Frontal cortex (tissue), 4 donors: ENCODE measurements at places on chromosomes 6 and 20.

DNA sequence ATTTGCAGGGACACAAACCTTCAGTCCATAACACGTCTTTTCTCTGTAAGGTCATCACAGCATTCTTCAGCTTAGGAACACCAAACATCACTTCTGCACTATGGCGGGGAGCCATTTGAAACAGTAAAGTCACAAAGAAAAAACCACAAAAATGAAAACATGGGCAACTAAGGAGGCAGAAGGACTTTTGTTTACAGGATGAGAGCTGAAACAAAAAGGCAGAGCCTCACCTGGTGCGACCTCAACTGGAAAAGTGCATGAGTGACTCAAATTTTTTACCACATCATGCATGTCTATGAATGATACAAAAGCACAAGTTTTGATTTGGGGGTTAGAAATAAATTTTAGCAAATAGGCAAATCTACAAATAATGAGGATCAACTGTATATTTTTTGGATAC lies 68.2 kb upstream of the TNFAIP3 start:
- no peak for DNase-seq

GRCh38 chr20:53513489-53514298 lies 79.9 kb downstream of the ZNF217 start:
- DNase-seq: no peak

DNA sequence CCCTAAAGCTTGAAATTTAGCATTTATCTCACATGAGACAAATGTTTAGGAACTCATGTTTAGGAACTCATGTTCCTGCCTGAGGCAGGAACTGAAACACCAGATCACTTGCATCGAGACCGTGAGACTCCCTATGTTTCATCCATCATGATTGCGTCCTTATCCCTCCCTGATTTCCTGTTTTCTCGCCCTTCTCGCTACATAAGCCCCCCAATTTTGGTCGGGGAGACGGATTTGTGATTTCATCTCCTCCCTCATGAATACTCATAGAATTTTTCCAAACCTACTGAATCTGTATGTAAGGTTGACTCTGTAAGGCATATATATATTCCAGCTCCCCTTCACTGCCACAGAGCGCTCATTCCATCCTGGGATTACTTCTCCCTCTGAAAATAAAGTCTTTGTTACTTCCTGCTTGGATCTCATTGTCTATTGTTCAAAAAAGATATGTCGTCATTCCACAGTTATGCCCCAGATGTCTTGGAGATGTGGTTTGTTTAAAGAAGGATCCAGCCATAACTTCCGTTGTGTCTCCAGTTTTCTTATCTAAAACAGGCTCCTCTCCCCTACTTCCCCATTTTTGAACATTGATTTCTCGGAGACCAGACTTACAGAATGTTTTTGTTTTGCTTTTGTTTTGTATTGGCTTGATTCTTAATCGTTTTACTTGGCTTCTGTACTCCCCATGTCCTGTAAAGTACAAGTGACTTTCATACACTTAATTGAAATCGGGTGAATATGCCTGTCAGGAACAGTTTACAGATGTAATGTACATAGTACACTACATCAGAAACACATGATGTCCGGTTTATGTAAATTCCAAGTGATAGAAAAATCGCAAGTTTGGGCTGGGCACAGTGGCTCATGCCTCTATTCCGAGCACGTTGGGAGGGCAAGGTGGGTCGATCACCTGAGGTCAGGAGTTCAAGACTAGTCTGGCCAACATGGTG lies 118.7 kb downstream of the HFE start:
- no peak for DNase-seq

- DNase-seq: no peak
These were observed 195.4 kb downstream of the CDC5L start for GRCh38 chr6:44582930-44583329.

DNA sequence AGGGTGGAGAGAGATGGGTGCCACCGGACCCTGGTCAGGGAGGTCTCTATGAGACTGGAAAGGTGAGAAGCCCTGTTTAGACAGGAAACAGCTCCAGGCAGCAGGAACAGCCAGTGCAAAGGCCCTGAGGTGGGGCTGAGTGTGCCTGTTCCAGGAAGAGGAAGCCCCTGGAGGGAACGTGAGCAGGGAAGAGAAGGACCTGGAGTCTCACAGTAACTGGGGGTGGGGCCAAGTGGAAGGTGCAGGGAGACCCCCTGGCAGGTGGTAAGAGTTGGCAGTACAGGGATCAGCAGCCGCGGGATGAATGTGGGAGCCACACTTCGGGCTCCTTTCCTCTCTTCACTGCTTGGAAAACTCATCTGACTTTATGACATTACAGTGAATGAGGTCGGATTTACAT lies 43.8 kb upstream of the CST5 start:
- no peak for DNase-seq

GRCh38 chr6:105112577-105112976 lies 67.2 kb downstream of the POPDC3 start:
- DNase-seq: no peak
